ENCODE measurements at places on chromosomes 5 and 9.
A peak's percentile ranks its signal among the peaks of the same experiment; 100 is the strongest.

DNA sequence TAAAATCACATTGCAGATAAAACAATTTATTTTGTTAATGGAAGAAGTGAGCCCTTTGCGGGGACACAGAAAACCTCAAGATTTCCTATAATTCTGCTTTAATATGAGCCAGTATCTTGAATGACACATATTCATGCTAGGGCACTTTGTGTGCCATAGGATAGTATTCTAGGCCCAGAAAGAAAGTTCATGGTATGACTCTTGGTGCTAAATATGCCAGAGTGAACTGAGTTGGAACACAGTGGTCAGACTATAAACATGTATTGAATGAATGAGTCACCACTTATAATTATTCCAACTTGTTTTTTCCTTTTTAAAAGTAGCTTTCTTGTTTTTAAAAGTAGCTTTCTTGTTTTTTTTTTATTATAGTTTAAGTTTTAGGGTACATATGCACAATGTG lies 46.0 kb downstream of the ADAMTS19 start:
- no peak for DNase-seq

GRCh38 chr9:125902831-125903512 lies 155.8 kb downstream of the PBX3 start:
- no peak for DNase-seq

- no peak for DNase-seq
Observed at GRCh38 chr5:124581738-124582560, 164.5 kb downstream of the ZNF608 start.

- no peak for DNase-seq
Observed at GRCh38 chr9:19028835-19029451, 4.1 kb downstream of the SAXO1 start.

- DNase-seq = no peak
Observed at GRCh38 chr5:23217159-23217558, 290.2 kb upstream of the PRDM9 start.

GRCh38 chr5:141908796-141909195 lies 14.9 kb upstream of the DELE1 start:
- no peak for DNase-seq

DNA sequence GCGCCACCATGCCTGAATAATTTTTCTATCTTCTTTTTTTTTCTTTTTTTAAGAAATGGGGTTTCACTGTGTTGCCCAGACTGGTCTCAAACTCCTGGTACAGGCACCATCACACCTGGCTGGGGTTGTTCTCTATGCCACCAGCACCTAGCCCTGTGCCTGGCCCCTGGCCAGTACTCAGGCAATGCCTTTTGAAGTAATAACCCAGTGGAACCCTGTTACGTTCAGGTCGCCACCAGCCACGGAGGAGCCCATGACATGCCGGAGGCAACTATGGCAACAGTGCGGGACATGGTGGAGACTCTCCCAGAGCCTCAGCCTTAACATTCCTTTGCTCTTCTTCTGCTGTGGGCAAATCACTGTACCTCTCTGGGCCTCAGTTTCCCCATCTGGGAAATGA lies 14.1 kb downstream of the COL15A1 start:
- DNase-seq = no peak

GRCh38 chr9:5843794-5844471 lies 11.0 kb upstream of the ERMP1 start:
- no peak for DNase-seq

DNA sequence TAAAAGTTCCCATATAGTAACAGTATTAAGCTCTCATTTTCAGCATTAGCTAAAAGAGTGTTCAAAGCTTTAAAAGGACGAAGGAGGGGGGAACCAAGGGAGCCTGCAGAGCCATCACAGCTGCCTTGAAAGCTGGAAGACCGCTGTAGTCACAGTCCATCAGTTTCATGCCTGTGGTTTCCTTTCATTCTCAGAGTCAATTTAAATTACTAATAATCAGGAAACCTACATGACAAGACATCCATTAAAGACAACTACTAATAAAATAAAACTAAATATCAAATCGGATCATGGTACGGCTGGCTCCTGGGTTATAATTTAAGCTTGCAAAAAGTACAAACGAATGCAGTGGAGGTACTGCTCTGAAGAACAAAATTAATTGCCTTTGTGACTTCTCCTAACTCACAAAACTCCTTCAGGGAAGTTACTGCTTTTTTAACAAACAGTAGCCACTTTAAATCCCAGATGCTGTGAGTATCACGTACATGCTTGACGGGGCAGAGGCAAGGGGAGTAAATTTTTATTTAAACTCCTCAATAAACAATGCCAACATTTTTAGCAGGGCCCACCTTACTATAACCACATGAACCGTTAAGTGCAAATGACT lies 213.5 kb downstream of the DENND1A start:
- DNase-seq = no peak

DNA sequence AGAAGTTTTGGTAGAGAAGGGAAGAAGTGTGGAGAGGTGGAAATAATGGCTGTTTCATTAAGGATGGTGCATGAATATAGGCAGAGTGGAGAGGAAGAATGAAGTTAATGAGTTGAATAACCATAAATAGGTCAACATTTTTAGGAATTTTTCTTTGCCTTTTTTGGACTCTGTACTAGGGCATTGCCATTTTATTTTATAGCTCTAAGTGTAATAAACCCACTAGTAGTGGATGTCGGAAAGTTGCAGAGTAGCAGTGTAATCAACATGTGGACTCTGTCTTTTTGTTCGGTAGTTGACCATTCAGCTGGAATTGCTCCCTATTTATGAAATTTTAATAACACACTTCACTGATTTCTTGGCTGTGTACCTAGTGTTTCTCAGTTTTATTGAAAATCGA lies 199.1 kb downstream of the WDR70 start:
- no peak for DNase-seq

GRCh38 chr5:107665036-107665570 lies 5.6 kb downstream of the EFNA5 start:
- no peak for DNase-seq

DNA sequence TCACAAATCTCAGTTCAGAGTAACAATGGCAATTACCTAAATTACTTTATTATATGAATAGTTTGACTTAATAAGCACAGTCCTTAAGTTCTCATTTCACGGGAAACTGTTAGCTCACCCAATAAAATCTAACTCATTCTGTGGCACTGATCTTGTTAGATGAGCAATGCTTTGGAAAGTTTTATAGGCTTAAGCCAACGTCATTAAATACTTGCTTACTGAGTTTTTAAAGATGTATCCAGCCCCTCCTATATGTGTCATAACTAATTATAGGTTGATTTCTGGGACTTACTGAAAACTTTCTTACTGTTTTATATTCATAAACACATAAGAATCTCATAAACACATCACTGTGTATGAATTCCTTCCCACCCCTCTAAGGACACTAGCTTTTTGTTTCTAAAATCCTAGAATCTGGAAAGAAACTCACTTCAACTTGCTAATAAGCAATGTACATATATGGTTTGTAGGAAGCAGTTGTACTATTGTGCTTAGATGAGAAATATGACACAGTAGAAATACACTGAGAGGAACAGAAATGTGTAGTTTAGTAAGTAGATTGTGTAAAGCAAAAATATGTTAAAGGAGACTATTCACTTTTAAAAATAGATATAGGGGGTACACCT lies 14.1 kb upstream of the MARCOL start:
- no peak for DNase-seq

- DNase-seq = no peak
Observed at GRCh38 chr5:165015126-165015525, 1509.7 kb downstream of the MAT2B start.

GRCh38 chr5:1004461-1005248 lies 3.9 kb upstream of the NKD2 start:
- peak; percentile 43 for DNase-seq

DNA sequence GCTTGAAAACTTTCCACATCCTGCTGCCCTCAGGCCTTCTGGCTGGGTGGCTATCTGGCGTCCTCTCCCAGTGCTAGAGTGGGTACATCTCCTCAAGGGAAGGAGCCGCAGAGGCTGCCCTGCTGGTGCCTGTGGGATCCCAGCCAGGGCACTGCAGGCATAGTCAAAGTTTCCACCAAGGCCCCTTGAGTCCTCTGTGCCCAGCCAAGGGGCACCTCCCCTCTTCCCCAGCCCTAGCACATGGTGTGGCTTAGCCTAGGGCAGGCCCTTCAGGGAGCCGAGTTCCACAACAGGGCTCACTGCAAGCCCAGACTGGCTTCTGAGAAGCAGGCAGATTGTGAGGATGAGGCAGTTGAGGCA lies 103.2 kb downstream of the RGS3 start:
- DNase-seq = no peak

GRCh38 chr5:171010816-171011215 lies 149.0 kb downstream of the RANBP17 start:
- DNase-seq = no peak

GRCh38 chr9:24045150-24045549 lies 219.1 kb upstream of the ELAVL2 start:
- no peak for DNase-seq

DNA sequence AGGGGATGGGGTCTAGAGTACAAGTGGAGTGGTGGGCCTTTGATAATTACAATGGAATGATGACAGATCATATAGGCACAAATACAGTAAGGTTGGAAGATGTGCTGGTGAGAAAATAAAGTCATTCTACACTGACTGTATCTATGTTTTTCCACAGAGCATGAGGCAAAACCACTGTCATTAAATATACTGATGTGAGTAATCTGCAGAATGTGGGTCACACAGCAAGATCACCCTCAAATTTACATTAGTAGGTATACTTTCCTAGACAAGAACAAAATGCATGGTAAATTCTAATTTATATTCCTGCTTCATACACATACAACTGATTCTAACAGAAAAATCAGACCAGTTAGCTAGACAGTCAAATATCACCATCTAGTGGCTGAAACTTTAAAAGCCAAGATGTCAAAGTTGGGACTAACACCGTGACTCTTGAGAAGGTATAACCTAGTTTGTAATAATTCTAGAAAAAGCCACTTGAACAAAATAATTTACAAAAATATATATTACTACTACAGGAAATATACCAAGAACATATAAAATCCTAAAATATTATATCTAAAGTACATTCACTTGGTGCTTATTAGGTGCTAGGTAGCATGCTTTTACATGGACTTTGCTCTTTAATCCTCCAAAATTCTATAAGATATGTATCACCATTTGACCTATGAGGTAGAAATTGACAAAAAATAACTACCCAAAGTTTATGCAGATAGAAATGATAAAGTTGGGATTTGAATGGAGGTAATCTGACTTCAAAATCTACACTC lies 19.5 kb downstream of the TTC33 start:
- no peak for DNase-seq

DNA sequence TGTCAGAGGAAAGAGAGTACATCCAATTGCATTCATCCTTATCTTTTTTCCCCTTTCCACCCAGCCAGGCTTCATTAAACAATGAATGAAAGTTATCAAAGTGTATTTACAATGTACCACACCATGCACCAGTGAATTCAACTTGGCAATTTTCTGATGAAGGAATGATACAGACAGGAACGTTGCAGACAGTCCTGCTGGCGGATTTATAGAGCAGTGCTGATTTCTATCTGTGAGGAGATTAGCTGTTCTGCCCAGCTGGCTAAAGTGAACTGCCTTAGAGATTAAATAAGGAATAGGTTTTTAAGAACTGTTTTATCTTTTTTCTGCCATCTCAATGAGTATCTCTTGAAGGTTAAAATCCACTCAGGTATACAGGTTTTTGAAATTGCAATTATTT lies 403.9 kb downstream of the CDH18 start:
- DNase-seq = no peak

DNA sequence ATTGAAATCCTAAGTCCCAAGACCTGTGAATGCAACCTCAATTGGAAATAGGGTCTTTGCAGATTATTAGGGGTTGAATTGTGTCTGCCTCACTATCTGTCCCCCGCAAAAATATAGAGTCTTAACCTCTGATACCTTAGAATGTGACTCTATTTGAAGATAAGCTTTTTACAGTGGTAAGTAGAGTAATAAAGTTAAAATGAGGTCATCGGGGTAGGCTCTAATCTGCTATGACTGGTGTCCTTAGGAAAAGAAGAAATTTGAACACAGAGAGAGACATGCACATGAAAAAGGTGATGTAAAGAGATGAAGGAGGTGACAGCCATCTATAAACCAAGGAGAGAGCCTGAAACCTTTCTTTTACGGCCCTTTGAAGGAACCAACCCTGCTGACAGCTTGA lies 287.1 kb upstream of the ADRA1B start:
- no peak for DNase-seq

GRCh38 chr9:94882966-94883641 lies 156.6 kb downstream of the AOPEP start:
- no peak for DNase-seq

GRCh38 chr5:74072646-74073045 lies 446.6 kb downstream of the ARHGEF28 start:
- no peak for DNase-seq

- DNase-seq = no peak
Observed at GRCh38 chr5:34439601-34440000, 216.5 kb upstream of the RAI14 start.

DNA sequence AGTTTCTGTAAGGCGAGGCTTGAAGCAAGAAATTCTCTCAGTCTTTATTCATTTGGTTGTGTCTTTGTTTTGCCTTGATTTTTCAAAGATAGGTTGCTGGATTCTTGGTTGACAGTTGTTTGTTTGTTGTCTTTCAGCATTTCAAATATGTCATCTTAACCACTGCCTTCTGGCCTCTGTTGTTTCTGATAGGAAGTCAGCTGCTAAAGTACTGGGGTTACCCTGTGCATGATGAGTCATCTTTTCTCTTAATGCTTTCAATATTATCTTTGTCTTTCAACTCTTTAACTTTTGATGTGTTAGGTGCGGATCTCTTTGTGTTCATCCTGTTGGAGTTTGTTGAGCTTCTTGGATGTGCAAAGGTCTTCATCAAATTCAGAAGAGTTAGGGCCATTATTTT lies 1571.3 kb downstream of the MAT2B start:
- DNase-seq = no peak

GRCh38 chr5:50595199-50595598 lies 71.2 kb upstream of the PARP8 start:
- no peak for DNase-seq

DNA sequence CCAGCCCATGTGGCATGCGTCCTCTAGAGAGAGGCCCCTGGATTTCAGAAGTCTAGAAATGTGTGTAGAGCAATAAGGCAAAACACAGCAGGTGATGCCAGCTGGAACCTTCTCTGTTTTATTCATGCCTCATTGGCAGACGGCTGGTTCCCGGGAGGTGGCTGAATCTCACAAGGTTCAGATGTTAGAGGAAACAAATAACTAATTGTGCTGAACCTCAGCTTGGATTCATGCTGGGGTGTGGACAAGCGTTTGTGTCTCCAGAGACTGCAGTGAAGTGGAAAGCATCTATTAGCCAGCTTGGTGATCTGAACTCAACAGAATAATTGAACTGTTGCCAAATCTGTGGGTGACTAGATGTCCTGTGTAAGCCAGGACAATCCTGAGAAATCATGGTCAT lies 131.1 kb upstream of the NR4A3 start:
- DNase-seq = no peak

DNA sequence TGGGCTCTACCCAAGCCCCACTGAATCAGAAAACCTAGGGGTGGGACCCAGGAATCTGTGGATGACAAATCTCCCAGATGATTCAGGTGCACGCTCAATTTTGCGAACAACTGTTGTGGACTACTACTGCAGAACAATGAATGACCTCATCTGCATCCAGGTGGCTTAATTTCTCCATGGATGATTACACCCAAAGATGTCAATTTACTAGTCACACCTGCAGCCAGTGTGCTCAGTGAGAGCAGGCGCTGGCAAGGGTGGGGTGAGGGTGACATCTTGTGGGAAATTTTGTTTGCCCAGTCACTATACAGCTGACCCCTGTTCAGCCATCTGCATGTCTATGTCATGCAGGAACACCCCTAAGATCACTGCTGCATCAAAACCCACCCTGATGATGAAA lies 118.2 kb downstream of the ENTREP1 start:
- no peak for DNase-seq
